Activated CD4-positive, alpha-beta T cell treated with anti-CD3 and anti-CD28 coated beads, Interleukin-2, amount 50 U/mL, for 48 hours (primary cell): ENCODE measurements at places on chromosomes 6 and 20.

GRCh38 chr20:54711071-54711470, 235.7 kb downstream of the DOK5 start:
- DNase-seq, result no peak

- DNase-seq, result no peak
Measured at GRCh38 chr6:121686611-121687023, 251.2 kb downstream of the GJA1 start.

DNA sequence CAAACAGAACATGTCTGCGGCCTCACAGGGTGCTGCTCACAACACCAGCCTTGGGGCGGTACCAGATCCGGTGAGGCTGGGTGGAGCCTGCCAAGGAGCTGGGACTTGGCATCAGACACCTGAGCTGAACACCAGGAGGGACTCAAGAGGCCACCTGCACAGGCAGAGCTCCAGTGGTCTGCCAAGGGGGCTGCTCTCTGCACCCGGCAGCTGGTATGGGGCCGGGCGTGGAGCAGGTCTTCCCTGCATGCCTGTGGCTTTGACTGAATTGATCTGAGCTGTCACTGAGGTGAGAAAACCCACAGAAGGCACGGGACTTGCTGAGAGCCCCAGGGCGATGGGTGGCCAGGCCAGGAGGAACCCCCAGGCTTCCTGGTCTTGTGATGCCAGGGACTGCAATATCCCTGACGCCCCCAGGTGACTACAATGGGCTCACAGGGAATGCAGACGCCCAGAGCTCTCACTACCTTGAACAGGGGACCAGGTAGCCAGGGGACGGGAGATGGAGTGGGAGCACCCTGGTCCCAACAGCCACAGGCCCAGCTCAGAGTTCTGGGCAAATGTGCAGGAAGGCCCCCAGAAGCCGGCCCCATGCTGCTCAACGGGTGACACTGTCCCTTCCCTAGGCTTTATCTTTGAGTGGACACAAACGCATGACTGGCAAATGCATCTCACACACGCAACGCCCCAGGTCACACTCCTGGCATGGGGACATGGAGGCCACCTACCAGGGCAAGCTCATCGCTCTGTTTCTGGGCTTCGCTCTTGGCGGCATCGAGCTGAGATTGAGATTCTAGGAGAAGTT, 48.2 kb downstream of the DSTN start:
- DNase-seq, result no peak

DNA sequence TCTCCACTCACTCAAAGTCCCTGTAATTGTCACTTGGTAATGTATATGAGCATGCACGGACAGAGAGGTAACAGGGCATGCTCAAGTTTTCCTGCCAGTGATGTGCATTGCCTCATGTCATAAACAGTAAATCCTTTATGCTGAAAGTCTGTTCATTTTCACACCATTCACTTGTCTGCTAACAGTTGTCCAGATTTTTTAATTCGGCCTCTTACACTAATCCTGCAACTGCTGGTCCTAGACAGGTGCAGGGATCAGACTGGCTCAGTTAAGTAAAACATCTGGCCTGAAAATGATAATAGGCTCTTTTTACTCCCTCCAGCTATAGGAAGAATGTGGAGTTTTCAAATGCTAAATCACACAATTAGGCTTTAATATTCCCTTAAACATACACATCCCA, 185.4 kb upstream of the VGLL2 start:
- no peak for DNase-seq
